Left ventricle myocardium inferior (tissue), 1 donor: ENCODE measurements at places on chromosomes 11 and 22. TPM values are rescaled to one million over a fixed set of nuclear protein-coding genes. Genes with fewer than 3 reads are reported as not detected.

Gene NCR3LG1
- 0.80 TPM for total RNA-seq

Gene RASL10A
- total RNA-seq, result 1.4 TPM

Gene KRTAP5-9
- total RNA-seq, result not detected

Gene MRGPRF
- 3.9 TPM for total RNA-seq

Gene CFAP300
- total RNA-seq, result 0.99 TPM

Gene OOSP4B
- not detected for total RNA-seq

Gene FIBIN
- 10.5 TPM for total RNA-seq

Gene OR10A2
- total RNA-seq, result not detected

DNA sequence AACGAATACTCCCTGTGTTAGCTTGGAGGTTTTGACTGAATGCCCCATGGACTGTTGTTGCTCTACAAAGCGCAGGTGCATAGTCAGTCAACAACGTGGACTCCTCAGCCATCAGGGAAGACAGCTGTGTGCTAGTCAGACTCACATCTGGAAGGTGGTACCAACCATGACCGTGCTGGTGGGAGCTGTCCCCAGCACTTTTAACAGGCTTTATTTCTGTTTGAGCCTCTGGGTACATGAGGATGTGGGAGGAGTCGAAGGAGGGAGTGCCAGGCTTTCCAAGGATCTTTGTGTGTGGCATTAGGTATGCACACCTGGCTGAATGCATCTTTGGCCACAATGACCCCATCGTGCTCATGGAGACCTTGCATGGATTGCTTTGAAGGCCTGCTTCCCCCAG lies 6.6 kb downstream of the RASSF10 start:
- DNase-seq, result no peak

DNA sequence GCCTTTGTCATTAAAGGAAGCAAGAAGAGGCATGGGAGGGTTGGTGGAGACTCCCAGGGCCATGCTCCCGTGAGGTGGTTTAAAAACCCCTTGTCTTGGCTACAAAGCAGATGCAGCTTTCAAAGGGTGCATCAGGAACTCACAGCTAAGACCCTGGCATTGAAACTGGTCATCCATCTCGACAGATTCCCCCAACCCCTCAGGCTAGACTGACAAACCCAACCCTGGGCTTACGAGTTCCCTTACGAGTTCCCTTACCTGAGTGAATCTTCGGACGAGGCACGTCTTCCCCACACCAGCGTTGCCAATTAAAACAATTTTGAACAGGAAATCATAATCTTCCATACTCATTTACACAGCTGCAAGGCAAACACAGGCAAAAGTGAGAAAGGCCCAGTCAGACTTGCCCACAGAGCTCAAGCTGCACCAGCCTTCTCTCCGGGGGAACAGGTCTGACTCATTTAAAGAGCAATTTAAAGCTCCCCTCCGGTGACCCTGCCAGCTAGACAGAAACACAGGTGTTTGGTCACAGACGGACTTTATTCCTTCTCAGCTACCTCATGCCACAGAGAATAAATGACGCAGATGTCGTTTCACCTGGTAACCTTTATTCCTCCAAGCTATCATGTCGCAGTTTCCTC lies 74.6 kb downstream of the RAB30 start:
- no peak for DNase-seq

DNA sequence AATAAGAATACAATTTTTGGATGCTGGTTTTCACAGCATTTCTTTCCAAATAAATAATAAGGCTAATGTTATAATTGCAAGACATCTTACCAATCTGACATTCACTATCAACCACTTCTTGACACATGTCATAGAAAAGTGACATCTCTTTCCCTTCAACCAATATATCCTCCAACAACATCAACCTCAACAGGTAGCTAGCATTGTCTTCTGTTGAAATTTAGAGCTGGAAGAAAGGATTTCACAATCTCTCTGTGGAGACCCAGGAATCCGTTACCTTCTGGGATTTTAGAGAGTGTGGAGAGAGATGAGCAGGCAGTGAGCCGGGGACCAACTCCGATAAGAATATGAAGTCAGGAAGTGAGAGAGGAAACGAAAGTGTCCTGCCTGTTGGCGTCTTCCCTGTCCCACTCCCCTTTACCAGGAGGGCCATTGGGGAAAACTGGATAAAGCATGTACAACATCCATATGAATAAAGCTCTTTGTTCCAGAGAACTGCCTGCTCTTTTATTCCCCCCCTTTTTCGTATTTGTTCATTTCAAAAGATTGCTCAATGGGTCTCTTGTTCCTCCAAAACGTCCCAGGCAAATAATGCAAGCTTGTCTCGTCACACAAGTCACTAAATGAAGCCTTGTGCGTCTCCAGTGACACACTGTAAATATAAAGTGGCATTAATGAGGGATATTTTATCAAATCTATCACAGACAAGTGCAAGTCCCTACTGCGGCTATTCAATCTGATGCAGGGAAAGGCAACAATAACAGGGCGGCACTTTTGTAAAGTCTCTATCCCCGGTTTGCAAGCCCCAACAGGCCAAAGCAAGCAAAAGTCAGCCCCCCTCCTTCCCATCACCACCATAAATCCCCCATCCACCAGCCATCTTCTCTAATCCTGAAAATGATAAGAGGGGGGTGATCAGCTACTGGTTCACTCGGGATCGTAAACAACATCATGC lies 3.4 kb downstream of the CADM1 start:
- no peak for DNase-seq

DNA sequence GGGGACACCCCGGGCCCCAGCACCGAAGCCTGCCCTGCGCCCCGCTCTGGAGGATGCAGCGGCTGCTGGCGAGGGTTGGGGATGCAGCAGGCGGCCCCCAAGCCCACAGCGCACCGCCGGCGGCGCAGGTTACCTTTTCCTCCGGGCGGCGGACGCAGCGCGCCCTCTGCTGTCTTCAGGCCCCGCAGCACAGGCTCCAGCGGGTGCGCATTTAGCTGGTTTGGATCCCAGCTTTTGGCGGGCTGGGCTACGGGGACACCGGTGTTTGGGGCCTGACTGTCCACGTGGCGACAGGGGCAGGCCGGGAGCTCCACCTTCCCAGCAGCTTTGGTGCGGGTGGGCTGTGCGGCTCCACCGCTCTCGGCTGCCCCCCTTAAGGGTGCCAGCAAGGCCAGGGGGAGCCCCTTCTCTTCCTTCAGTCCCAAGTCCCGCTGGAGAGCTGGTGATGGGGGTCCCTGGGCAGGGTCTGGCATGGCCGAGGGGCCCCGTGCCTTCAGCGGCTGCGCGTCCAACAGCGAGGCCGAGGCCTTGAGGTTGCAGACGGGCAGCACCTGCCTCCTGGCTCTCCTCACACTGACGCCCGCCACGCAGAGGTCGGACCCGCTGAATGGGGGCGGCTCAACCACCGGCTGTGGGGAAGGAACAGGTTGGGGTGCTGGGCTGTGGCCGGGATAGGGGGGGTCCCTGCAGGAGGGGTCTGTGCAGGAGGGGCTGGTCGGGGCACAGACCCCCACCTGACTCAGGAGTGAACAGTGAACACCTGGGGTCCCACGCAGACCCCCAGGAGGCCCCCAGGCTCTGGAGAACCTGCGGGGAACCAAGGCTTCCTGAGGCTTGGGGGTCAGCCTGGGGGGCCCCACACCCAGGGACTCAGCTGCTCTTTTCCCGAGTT lies 18.0 kb upstream of the IL17REL start:
- DNase-seq, result peak; percentile 71

DNA sequence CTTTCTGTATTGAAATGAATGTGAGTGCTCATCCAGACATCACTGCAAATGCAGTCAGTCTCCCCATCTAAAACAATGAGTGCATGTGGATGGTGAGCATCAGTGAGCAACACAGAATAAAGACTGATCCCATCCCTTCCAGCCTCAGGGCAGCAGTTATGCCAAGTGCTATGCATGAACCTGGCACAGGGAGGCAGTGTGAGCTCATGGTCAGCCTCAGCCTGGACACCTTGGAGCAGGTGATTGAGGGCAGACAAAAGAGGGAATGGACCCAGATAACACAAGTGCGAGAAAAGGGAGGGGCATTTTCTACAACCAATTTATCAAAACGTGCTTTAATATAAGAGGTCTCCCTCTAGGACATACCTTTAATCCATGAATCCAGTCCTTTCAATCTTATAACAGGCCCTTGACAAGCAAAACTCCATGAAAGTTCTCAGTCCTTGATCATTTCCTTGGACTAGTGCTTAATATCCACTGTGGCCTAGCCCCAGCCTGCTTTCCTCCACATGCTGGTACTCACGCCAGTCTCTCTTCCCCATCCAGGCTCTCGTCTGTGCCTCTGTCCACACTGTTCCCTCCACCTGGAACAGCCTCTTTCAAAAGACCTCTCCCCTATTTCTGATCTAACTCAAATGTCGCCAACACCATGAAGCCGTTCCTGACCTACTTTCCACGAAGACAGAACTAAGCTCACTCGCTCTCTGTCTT lies 50.5 kb upstream of the LRRC55 start:
- DNase-seq, result peak; percentile 20

- DNase-seq, result no peak
These were observed 11.8 kb downstream of the ANO9 start for GRCh38 chr11:429931-430456.
